ENCODE measurements at places on chromosomes 3 and 15. TPM values are rescaled to one million over a fixed set of nuclear protein-coding genes. Genes with fewer than 3 reads are reported as not detected.

The GPR62 gene
- 0.41 TPM for total RNA-seq

The ZNF620 gene
- 5.8 TPM for total RNA-seq

The OR5K2 gene
- not detected for total RNA-seq

The TM4SF1 gene
- total RNA-seq, result not detected

The SLC25A20 gene
- 5.5 TPM for total RNA-seq

The ARGFX gene
- total RNA-seq, result not detected

The UPK1B gene
- 5.6 TPM for total RNA-seq

The RPS17 gene
- total RNA-seq, result 1,845 TPM

The SOX14 gene
- total RNA-seq, result not detected

Data from endodermal cell (in vitro differentiated cells).